ENCODE measurements at places on chromosomes 7 and 10. TPM values are rescaled to one million over a fixed set of nuclear protein-coding genes. Genes with fewer than 3 reads are reported as not detected.

The SPDYE5 gene
- total RNA-seq = not detected

DNA sequence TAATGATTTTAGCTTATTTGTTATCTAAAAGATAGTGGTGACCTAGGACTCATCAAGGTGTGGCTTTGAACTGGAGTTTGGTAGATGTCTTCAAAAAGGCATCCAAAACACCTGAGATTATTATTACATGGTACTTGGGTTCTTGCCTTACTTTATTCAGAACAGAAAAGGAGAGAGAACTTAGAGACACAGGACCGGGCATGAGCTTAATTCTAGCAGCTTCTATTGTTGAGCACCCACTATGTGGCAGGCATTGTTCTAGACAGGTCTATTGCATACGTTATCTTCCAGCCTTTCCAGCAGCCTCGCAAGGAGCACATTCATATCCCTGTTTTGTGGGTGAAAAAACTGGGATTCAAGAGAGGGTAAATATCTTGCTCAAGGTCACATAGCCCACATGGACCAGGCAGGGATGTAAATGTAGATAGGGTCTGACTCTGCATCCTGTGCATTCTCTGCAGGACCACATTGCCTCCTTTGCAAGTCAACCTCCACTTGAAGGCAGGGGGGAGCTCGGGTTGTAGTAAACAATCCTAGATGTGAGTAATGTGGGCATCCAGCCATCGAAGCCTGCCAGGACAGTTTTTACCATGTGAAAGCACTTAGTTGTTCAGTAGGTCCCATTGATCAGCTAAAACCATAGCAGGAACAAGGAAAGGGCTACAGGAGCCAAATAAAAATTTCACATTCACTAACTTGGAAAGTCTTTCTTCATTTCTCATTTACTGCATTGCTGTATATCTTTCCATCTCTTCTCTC, 551.4 kb downstream of the LRMDA start:
- DNase-seq = peak; percentile 57

DNA sequence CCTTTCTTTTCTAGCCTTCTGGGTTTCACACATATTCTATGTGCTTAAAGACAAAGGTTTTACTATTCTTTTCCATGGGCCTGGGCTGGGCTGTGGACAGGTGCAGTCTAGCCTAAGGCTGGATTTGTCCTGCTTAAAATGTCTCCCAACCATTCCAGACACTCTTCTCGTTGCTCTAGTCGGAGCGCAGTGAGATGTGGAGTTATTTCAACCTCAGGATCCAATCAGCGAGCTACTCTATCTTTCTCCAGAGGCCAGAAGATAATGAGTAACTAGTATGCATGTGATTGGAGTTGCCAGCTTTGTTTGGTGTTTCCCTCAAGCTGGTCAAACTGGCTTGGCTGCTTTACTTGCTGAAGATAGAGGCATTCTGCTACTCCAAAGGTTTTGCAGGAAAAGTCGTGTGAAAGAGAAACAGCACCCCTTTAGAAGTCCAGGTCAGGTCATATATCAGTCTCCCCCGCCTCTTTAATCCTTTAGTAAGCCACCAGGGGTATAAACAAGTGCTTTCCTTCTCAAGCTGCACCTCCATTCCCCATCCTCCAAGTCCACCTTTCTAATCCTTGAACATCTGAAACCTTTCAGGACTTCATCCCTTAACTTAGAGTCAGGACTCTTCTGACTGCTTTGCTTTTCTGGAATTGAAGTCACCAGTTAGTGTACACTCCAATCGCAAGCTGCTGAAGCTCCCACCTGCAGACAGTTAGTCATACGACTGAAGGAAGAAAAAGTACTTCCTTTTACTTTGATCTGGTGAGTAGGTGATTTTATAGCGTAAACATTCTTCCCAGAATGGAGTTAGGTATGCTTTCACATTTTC, 78.8 kb downstream of the DNMBP start:
- peak; percentile 84 for DNase-seq

GRCh38 chr10:86344714-86345161, 21.9 kb downstream of the GRID1 start:
- no peak for DNase-seq

GRCh38 chr7:92835851-92836488, 403 bp downstream of the CDK6 start:
- peak; percentile 43 for DNase-seq

- no peak for DNase-seq
Observed at GRCh38 chr7:157520249-157520648, 183.4 kb downstream of the DNAJB6 start.

DNA sequence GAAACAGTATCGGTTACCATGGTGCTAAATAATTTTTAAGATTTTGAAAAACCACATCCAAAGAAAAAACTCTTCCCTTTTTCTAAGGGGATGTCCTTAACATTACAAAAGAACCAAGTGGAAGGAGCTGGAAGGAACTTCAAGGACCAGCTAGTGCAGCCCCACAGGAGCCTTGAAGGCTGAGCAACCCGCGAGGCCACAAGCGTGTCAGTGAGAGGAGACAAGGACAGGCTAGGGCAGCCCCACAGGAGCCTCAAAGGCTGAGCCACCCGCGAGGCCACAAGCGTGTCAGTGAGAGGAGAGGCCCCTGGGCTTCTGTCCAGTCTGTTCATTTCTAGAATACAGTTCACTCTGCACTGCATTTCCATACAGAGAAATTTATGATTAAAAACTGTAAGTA, 80.1 kb upstream of the ATP6V0A4 start:
- DNase-seq = no peak

DNA sequence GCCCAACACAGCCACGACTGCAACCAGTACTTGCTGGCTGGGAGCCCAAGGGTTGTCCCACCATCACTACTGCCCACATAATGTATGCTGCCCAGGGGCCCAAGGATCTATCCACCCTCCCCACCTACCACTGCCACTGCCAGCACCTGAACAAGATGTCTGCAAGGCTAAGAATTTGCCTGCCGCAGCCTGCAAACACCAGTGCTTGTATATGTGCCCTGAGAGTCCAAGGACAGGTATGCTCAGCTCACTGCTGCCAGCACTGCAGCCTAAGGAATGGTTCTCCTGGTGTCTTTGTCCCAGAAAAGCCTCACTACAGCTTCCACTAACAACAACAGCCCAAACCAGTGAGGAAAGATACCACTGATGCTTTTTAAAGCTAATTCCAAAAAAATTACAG, 1174.0 kb downstream of the SORCS1 start:
- DNase-seq = no peak

All from M059J (cell line).